ENCODE measurements at places on chromosomes 12 and 14.

- DNase-seq, result no peak
These were observed 22.5 kb upstream of the YAF2 start for GRCh38 chr12:42260518-42260917.

- no peak for DNase-seq
These were observed 63.1 kb downstream of the C14orf132 start for GRCh38 chr14:96102081-96102856.

DNA sequence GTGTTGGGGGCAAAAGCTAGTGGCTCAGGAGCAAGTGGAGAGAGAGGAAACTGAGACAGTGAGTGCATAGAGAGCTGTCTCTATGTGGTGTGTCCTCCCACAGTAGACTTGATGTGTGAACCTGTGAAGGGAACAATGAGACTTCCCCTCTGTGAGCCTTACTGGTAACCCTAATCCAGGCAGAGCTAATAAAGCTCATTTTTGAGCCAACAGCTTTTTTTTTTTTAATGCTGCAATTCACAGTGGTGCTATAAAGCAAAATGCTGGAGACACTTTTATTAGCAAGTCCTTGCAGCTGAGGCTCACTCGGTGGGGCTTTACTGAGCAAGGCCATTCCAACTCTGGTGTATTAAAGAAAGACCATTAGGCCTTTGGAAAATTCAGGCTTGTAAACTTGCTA, 26.9 kb downstream of the FBXW8 start:
- DNase-seq, result no peak

- no peak for DNase-seq
These were observed 29.3 kb downstream of the DUSP16 start for GRCh38 chr12:12533238-12533829.

- DNase-seq, result no peak
These were observed 202.8 kb downstream of the ANO2 start for GRCh38 chr12:5742258-5742657.

DNA sequence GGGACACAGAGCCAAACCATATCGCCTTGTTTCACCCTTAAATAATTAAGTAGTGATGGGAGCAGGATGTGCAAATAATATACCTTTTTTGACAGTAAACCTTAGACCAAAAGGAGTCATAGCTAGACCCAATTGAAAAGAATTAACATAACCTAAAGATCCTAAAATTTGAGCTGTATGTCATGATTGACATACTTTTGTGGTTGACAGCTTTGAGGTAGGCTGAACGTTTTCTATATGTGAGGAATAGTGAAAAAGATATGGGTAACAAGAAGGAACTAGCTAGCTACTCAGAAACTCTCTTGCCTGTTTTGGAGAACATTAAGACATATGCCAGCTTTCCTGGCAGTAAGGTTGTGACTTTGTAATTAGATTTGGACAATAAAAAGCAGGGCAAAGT, 320.6 kb downstream of the KCNC2 start:
- DNase-seq, result no peak

DNA sequence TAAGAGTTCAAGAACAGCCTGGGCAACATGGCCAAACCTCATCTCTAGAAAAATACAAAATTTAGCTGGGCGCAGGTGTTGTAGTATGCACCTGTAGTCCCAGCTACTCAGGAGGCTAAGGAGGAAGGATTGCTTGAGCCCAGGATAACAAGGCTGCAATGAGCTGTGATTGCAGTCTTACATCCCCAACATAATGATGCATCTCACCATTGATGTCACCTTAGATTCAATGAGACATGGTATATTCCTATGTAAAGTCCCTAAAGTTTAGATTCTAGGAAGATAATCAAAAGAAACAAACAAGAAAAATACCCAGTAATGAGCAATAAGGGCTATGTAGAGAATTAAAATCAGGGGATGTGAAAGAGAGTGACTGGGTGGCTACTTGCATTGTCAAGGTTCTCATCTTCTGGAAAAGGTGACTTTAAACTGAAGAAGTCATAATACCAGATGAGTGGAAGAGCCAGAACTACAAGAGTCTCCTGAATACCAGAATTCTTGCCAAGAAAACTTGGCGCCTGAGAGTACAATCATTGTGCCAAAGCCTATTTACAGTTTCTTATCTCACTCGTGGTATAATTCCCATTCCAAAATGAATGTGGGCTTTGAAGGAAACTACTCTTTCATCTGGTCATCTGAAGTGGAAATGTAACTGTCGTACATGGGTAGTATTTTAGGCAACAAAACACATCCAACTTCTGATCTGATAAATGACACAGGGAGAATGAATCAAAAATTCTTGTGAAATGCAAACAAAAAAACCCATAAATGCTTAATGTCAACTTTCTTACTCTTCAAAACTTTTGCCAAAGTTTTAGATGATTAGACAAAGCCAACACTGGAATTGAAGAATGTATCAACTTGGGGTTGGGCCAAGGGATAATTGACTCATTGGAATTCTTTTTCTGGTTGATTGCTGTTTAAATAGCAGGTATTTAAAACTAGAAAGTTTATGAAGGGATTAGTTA, 81.1 kb upstream of the ST8SIA1 start:
- peak; percentile 35 for DNase-seq

DNA sequence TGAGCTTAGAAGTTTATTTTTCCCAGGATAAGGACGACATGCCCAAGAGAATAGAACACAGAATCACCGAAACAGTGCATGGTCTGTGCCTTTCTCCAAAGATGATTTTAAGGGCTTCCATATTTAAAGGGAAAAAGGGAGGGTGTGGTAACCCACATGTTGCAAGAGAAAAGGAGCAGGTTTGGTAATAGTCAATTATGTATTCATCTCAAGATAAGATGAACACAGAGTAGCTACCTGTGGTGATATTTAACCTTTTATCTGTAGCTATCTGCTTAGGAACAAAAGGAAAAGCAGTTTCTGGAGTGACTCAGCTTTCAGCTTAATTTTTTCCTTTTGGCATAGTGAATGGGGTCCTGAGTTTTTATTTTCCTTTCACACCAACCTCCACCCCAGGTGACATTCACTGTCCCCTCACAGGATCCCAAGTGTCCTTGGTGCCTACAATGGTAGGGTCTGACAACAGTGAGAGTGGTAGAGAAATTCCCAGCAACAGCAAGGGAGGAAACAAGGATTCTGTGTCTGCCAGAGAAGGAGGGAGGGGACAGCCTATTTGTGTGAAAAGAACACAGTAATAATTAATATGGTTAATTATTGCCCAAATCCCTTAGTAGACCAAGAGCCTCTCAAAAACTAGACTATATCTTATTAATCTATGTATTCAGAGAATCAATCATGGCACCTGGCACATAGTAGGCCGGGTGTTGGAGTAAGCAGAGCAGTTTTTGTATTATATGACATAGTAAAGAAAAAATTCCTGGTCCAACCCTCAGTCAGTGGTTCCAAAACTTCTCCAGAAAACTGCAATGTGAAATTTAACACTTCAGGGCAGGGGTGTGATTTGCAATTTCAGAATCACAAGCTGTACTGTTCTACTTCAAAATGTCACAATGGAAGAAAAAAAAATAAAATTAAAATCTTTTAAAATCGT, 154.5 kb downstream of the PHLDA1 start:
- no peak for DNase-seq

GRCh38 chr14:98173305-98173704, 1098.7 kb downstream of the BCL11B start:
- peak; percentile 73 for DNase-seq

DNA sequence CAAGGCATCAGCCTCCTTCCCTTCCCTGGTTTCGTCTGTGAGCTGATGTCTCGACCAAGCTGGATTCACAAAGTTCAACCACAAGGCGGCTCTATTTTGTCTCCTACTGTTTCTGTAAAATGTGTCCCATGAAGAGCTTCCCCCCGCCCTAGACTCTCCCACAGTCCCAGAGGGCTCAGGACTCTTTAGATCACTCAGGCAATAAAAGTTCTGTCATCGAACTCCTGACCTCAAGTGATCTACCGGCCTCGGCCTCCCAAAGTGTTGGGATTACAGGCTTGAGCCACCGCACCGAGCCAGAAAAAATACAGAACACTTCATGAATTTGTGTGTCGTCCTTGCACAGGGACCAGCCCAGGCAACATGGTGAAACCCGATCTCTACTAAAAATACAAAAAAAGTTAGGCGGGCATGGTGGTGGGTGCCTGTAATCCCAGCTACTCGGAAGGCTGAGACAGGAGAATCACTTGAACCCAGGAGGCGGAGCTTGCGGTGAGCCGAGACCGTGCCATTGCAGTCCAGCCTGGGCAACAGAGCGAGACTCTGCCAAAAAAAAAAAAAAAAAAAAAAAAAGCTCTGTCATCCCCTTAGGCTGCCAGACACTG, 149.4 kb downstream of the BCL11B start:
- DNase-seq, result no peak

DNA sequence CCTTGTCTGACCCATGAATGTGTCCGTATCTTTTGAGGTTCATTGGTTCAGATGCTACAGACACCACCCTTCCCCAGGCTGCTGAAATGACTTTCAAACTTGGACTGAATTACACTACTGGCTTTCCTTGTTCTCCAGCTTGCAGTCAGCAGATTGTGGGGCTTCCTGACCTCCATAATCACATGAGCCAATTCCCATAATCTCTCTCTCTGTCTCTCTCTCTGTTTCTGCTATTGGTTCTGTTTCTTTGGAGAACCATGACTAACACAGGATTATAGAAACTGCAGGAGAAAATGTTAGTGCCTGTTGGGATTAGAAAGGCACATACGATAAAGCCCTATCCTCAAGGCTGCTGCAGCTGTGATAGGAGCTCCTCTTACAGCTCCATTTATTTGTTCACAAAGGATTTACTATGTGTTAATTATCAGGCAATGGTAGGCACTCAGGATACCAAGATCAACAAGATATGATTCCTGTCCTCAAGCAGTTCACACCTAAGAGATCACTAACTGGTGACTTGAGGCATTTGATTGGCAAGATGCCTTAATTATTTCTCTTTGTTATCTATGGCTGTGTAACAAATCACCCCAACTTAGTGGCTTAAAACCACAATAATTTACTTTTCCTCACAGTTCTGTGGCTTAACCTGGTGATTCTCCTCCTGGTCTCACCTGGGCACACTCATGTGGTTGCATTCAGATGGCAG, 10.2 kb upstream of the NYNRIN start:
- no peak for DNase-seq

DNA sequence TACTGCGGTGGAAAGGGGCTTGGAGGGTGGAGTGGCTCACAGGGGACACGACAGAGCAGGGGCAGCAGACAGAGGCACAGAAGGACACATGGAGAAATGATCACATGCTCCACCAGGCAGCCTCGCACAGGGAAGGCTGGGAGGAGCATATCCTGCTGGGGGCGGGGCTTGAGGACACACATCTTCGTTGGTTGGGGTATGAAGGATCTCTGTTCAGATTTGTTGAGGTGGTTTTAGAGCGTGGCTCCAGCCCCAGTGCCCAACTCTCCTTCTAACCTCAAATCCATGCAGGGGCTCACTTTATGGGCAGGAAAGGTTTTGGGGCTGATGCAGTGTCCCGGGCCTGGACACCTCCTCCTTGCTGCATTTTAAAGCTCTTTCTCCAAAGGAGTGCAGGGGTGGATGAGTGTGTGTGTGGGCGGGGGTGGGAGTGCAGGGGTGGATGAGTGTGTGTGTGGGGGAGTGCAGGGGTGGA, 733 bp upstream of the P3H3 start:
- peak; percentile 17 for DNase-seq

GRCh38 chr14:96121660-96122395, 82.7 kb downstream of the C14orf132 start:
- DNase-seq, result no peak

- no peak for DNase-seq
These were observed 15.2 kb downstream of the FBXO33 start for GRCh38 chr14:39417014-39417413.

DNA sequence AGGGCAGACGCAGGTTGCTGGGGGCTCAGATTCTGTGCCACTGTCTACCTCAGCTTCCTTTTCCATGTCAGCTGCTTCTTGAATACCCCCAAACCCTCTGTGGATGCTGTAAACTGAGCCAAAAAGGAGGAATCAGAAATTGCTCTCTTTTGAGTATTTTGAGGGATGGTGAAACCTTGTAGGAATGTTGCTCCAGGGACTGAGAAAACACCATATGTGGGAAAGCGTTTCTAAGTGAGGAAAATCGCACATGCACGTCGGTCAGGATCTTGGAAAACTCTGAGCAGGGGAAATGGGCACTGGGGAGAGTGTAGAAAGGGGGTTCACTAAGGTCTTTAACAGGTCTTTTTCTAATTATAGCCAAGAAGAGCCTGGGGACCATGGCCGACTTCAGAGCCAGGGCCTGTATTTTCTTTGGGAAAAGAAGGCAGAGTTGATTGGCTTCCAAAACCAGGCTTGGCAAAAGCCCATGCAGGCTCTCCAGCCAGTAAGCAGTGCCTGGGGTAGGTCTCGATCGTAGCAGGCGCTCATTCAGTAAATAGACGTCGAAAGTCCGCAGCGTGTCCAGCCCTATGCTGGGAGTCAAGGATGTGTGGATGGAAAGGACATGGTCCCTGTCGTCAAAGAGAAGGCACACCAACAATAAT, 58.0 kb downstream of the NTF3 start:
- DNase-seq, result no peak

GRCh38 chr14:100383727-100384158, 60.6 kb downstream of the SLC25A47 start:
- DNase-seq, result peak; percentile 68

GRCh38 chr12:93750056-93750455, 72.9 kb downstream of the CRADD start:
- no peak for DNase-seq

DNA sequence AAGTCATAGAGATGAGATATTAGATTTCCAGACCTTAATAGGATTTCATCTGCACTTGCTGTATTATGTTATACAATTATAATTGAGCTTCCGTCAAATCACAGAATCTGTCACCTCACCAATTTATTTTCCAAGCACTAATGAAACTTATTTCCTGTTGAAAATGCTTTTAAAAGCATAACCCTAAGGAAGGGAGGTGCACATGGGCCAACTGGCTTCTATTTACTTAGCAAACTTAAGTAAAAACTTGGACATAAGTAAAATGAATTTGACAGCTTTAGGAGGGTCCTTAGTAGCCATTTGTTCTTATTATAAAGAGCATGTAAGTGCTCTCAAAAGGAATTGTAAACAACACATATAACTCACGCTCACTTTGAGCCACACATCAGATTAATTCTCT, 462.2 kb upstream of the TMPO start:
- DNase-seq, result no peak

DNA sequence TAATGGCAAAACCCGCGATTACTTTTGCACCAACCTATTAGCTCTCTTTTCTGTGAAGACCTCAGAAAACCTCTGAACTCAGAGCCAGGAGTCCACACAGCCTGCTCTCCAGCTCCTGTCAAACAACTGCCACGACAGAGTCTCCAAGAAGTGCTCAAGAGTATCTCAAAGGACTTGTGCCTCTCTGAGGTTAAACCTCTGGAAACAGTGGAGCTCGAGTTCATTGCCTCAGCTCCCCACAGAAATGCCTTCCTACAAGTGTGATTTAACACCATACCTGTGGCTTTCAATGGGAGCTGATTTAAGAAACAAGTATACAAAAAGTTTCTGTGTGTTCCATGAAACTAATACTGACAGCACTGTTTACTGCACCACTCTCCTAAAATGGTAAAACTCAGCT, 20.1 kb downstream of the ACTN1 start:
- DNase-seq, result no peak

Measured in CD4-positive, alpha-beta T cell treated with Interleukin-2 at 100 ng/mL for 4 hours (primary cell).